ENCODE measurements at places on chromosomes 13 and 19. TPM values are rescaled to one million over a fixed set of nuclear protein-coding genes. Genes with fewer than 3 reads are reported as not detected.

IGFL2 gene
- polyA plus RNA-seq, result not detected

APOC4 gene
- not detected for polyA plus RNA-seq

INAFM1 gene
- polyA plus RNA-seq, result 2.3 TPM

ADGRE3 gene
- not detected for polyA plus RNA-seq

ZNF541 gene
- polyA plus RNA-seq, result not detected

All from IgD-negative memory B cell (primary cell).